ENCODE measurements at places on chromosomes 3 and 15.

DNA sequence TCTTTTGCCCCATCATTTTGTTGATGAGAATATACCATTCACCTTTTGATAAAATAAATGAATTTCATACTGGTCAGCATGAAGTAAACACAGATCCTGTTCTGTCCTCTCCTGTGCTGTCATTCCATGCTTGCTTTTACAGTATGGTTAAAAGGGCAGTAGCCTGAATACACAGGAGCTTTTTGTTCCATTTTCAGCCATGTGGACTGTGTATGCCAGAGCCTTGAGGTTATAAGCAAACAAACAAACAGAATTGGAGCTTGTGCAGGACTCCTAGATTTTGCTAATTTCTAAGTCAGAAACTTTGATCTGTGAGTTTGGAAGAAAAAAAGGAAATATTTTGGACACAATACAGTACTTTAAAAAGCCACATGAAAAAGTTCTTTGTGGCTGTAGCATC is 91.9 kb downstream of the LRRC28 start:
- no peak for DNase-seq

- no peak for DNase-seq
These were observed 170.0 kb downstream of the RAB11A start for GRCh38 chr15:66039117-66039871.

DNA sequence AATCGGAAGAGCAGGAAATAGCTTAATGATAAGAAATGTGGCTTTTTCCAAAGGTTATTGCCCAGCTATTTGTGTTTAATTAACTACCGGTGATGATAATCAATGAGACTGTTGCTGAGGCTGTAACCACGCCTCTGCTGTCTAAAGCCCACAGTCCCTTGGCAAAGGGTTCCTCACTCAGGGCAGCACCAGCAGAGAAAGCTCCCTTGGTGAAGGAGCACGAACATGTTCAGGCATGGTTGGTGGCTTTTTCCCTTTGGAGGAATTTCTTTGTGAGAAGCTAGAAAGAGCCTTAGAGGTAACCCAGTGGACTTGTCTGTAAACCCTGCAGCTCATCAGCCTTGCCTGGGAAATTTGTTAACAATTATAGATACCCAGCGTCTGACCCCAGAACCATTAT is 7.5 kb upstream of the ST6GAL1 start:
- DNase-seq, result no peak

- DNase-seq, result no peak
These were observed 177.1 kb downstream of the UACA start for GRCh38 chr15:70586241-70586640.

DNA sequence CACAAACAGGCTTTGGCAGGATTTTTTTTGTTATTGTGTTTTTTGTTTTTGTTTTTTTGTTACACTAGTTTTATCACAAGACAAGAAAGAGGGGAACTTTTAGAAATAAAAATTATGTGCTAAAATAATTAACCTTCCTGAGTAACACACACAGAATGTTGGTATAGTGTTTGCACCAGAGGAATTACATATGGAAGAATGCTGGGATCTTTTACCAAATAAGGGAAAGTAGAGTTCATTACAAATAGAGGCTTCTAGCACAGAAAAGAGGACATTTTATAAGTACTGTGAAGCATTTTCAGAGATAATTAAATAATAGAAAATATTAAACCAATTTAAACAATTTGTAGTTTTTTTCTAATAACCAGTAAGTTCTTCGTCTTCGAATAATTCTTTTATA is 116.0 kb downstream of the IGF1R start:
- no peak for DNase-seq

DNA sequence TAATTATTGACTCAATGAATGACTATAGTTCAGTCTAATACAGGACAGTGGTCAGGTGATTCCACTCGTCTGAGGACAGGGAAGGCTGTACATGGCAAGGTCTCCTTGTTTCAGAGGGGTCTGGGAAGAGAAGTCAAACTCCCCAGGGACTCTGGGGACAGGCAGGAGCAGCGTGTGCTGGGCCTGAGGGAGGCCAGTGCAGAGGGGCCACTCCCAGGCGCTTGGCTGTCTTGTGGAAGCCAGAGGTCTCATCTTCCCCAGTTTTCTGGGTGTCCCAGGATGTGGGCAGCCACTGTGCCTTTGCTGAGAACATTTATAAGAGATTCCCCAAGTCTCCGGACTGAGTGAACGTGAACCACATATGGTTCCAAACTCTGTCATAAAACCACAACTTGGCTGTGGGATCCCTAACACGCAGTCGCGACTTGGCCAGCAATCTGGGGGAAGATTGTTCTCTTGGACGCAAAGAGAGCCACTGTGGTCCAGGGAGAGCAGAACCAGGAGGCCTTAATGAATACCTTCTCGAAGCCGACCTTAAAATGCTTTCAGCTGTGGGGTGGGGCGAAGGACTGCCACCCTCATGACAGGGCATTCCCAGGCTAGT is 30.4 kb downstream of the BHLHE40 start:
- no peak for DNase-seq

GRCh38 chr3:113340785-113341184 is 100.5 kb downstream of the CFAP44 start:
- no peak for DNase-seq

- DNase-seq, result no peak
These were observed 2.2 kb upstream of the RBP1 start for GRCh38 chr3:139541532-139542288.

Data from activated CD4-positive, alpha-beta memory T cell treated with anti-CD3 and anti-CD28 coated beads for 36 hours (primary cell).